ENCODE measurements at places on chromosomes 5 and 9.

DNA sequence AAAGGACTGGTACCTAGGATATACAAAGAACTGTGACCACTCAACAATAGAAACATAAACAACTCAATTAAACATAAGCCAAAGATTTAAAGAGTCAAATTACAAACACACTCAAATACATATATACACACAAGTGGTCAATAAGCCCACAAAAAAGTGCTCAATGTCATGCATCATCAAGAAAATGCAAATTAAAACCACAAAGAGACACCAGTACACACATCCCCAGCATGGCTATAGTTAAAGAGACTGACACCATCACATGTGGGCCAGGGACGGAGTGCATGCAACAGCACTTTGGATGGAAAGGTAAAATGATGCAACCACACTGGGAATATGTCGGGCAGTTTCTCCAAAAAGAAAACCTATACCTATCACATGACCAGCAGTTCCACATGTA lies 89.7 kb downstream of the CAAP1 start:
- no peak for DNase-seq

DNA sequence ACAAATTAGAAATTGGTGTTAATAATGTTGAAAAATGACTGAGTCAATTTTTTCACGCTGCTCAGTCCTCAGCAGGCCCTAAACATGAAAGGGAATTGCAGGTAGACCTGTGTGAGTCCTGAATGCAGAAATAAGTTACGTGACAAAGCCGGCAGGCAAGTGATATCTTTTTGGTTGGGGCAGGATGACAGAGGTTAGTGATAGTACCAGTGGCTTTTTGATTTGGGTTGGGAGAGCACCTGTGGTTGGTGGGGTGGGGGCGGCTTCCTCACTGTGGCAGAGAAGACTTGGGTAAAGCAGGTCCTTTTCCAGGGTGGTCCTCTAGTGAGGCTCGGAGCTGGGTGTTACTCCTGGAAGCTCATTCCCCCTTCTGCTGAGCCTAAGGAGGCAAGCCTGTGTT lies 164.7 kb downstream of the TMEM167A start:
- no peak for DNase-seq

DNA sequence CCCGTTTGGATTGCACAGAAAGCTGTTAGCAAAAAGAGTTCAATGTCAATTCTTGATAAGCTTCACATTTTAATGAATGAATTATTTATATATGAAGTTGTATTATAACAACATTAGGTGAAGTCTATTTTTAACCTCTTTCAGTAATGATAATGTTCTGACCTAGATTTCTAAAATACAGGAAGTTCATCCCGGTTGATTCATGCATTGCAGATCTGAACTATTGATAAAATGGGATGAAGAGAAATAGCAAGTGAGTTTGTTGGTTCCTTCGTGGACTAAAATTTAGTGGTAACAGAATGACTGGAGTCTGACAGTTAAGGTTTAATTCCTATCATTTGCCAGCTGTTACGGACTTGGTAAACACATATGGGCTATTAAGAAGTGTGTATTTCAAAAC lies 180.5 kb downstream of the PCSK1 start:
- no peak for DNase-seq

DNA sequence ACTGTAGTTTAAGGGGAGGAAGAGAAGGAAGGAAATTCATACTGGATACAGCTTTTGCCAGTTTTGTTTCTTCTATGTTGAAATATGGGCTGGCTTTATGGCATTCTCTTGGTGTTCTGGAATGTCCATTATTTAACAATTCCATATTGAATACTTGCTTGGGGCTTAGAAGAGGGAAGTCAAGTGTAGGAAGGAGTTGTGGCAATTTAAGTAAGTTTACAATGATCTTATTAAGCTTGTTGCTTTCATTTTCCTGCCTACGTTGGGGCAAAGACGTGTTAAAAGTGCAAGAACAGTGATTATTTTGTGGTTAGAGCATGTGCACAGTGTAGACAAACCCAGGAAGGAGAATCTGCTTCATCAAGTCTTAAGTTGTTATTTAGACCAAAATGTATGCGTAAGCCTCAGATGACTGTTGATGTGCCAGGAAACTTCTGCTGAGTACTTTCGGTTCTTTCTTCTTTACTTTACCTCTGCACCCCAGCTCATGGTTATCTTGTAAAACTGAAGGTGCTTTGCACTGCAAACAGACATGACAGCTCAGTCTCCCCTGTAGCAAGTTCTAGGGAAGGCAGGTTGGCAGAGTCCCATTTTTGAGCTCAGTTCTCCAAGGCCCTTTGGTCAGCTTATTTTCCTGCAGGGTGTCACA lies 75.8 kb downstream of the F2RL2 start:
- no peak for DNase-seq

DNA sequence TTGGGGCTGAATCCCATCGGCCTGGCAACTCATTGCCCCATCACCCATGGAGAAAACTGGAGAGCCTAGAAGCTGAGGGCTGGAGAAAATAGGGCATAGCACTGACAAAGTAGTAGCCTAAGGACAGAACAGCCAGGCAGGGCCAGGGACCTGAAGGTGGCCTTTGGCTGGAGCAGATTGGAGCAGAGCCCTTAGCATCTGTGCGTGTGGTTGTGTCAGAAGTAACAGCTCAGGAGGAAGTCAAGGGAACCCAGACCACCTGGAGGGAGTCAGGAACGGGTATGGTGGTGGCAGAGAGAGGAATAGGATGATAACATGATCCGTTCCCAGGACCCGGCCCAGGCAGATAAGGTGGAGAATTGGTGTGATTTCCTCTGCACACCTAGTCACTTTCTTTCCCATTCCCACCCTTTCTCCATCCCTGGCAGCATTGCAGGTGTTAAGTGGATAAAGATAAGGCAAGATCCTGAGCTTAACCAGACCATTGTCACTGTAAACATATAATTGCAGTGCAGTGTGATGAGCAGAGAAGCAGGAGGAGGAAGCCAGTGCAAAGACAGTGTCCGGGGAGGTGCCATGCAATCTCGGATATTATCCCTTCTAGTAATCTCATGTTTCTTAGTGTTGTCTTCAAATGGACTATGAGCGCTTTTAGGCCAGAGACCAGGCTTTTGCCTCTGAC lies 67.0 kb downstream of the NDFIP1 start:
- DNase-seq = no peak

DNA sequence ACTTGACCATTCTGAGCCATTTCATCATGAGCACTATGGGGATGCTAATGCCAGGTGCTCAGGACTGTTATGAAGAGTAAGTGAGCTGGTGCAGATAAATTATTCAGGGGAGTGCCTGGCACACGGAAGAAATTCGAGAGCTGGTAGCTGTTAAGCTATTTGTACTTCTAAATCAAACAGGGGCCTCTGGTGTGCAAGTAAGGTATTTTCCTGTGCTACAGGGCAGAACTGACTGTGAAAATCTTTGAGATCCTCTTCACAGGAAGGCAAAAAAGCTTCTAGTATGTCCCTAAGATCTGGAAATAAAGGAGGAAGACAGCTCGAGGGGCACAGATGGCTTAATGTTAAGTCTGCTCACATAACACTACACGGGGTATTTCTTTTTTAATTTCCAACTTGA lies 106.3 kb upstream of the SPOCK1 start:
- DNase-seq = no peak

- DNase-seq = no peak
These were observed 225.5 kb upstream of the TRIM32 start for GRCh38 chr9:116461632-116462031.

DNA sequence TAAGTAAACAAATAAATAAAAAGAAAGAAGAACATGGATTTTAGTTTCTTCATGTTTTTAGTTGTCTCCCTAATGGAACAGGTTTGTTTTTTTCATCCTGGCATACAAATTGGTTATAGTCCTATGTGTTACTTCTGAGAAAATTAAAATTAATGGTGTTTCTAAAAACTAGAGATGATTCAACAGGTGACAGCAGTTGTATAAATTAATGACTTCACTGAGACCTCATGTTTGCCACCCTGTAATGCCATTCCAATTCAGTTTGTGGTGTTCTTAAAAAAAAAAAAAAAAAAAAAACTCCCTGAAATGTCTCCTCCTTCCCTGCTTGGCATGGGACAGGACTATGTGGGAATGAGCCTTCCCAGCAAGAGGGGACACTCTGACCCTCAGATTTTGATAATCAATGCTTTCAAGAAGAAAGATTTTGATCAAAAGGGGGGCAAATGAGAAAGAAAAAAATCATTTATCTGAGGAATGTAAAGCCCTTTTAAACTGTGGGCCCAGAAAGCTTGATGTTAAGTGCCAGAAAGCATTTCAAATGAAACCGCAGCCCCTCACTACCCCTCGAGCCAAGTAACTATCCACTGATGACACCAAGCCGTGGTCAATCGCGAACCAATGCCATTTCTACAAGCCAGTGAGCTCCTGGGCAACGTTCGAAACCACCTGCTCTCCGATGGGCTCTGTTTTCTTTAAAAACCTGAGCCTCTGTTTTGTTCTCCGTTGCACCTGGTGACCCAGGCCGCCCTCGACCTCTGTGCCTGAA lies 941 bp downstream of the EXD3 start:
- DNase-seq = no peak

DNA sequence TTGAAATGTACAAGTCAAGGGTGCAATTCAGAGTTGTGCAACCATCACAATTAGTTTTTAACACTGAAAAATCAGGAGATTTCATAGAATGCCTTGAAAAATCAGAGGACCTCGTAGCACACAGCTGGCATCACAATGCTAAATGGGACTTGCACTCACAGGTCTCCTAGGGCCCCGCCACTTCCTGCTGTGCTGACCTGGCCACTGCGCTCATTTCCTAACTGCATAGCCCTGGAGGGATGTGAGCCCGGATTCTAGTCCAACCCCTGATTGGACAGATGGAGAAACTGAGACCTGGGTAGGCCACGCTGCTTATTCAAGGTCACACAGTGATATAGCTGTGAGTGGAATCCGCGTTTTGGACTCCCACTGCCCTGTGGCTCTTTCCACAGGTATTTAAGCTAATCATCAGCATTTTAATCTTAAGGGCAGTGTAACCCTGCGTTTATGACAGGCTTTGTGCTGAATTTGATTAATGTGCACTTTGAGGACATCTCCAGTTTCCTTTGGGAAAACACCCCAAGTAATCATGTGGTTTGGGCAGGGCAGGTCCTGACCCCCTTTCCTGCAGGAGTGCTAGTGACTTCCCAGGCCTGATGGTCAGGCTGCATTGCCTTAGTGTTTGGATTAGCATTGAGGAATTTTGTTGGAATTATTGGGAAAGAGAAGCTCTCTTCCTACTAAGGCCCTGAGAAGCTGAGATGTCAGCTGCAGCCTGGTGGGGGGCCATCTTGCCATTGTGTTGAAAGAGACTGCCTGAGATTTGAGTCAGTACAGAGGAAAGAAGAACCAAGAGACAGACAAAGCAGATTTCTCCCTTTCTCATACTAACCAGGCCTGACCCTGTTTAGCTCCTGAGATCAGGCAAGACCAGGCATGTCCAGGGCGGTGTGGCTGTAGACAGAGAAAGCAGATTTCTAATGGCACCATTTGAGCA lies 36.2 kb downstream of the STC2 start:
- no peak for DNase-seq

- no peak for DNase-seq
These were observed 533.4 kb downstream of the PSAT1 start for GRCh38 chr9:78830301-78830700.

GRCh38 chr9:98280574-98280973 lies 25.1 kb upstream of the TBC1D2 start:
- no peak for DNase-seq

DNA sequence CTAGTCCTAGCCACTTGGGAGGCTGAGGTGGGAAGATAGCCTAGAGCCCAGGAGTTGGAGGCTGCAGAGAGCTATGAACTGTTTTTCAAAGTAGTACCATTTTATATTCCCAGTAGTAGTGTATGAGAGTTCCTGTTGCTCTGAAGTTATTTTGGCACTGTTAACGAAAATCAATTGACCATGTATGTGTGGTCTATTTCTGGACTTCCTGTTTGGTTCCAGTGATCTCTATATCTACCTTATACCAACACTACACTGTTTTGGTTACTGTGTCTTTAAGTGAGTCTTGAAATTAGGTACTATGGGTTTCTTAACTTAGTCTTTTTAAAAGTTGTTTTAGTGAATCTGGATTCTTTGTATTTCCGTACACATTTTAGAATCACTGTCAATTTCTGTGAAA lies 13.6 kb downstream of the SLF1 start:
- no peak for DNase-seq

- DNase-seq = peak; percentile 72
These were observed 420.6 kb upstream of the TYRP1 start for GRCh38 chr9:12272471-12273120.

- no peak for DNase-seq
These were observed 12.8 kb upstream of the CAMK4 start for GRCh38 chr5:111211341-111211740.

- DNase-seq = no peak
These were observed 57.7 kb upstream of the MAST4 start for GRCh38 chr5:66538531-66538930.

GRCh38 chr9:128372784-128373183 lies 1.6 kb downstream of the URM1 start:
- no peak for DNase-seq

GRCh38 chr5:148780711-148781110 lies 45.7 kb upstream of the ADRB2 start:
- no peak for DNase-seq

- DNase-seq = no peak
These were observed 166.0 kb downstream of the GABRB2 start for GRCh38 chr5:161380486-161380885.

DNA sequence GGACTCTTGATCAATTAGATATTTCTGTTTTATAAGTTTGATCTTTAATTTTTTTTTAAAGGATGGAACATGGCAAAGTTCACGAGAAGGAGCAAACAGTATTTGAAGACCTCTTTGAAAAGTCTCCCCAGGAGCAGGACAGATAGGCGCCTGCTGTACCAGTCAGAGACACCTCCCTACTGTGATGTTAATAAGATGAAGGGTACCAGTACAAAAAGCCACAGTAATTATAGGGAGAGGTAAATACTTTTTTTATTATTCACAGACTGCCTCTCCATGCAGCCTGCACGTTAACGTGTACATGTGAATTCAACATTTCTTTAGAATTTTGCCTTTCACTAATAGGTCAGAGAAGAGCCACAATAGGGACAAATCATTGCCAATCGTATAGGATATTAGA lies 146.5 kb upstream of the CDH6 start:
- DNase-seq = no peak

DNA sequence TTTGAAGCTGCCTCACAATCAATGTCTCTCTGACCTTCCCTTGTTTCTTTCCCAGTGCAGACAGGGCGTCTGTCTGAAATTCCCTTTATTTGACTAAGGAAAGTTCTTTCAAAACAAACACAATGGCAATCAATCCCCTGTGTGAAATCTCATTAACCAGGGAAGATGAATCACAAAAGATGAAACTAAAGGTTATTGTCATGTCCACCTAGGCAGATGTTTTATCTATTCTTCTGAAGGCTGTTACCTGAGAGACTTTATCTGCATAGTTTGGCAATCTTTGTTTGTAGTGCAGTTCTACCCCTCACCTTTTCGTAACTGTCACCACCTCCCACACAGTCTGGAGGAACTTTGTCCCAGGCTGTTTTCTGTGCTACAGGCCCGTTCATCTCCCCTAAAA lies 217.5 kb upstream of the RIOK2 start:
- no peak for DNase-seq

DNA sequence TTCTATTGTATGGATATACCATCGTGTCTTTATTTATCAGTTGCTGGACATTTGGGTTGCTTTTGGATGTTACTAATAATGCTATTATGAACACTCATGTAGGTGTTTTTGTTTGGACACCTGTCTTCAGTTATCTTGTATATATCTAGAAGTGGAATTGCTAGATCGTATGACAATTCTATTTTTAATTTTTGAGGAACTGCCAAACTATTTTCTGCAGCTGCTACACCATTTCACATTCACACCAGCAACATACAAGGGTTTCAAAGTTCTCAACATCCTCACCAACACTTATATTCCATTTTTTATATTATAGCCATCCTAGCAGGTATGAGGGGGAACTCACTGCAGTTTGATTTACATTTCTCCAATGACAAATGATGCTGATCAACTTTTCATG lies 324.6 kb downstream of the CAAP1 start:
- no peak for DNase-seq

All from left hindlimb (tissue), 1 donor.